Activated CD4-positive, alpha-beta T cell treated with anti-CD3 and anti-CD28 coated beads, Interleukin-2, Interleukin-6, amounts not matched to agents 100 ng/mL and 50 ng/mL, durations not matched to agents 16 hours and 8 hours (primary cell): ENCODE measurements at places on chromosomes 3 and 15.

DNA sequence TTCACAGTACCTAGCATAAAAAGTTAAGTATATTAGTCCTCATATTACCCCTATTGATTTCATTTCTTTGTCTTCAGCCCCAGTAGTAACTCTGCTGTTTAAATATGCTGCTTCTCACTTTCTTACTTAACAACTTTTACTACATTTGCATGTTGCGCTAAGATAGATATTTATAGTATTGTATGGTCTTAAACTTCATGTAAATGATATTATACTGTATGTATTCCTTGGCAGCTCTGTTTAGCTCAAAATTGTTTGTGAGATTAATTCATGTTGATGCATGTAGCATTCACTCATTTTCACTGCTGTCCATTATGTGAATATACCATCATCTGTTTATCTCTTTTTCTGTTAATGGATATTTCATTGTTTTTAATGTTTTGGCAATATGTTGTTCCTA is 64.4 kb downstream of the PPM1L start:
- DNase-seq: no peak

- DNase-seq: no peak
These were observed 170.4 kb downstream of the P3H2 start for GRCh38 chr3:189950258-189950657.

GRCh38 chr15:61243983-61244593 is 15.0 kb upstream of the RORA start:
- DNase-seq: peak; percentile 46

DNA sequence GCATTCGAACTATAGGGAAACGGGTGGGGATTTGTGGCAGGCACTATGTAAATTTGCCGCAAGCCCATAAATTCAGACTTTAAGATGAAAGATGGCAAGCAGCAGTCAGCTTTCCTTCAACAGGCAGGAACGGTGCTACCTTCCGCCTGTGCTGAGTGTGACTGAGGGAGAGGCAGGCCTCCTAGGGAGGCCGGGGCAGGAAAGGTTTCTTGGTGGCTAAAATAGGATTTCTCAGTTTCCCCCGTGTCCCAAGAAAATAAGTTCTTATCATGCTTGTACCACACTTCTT is 12.5 kb downstream of the FLNB start:
- DNase-seq: no peak

DNA sequence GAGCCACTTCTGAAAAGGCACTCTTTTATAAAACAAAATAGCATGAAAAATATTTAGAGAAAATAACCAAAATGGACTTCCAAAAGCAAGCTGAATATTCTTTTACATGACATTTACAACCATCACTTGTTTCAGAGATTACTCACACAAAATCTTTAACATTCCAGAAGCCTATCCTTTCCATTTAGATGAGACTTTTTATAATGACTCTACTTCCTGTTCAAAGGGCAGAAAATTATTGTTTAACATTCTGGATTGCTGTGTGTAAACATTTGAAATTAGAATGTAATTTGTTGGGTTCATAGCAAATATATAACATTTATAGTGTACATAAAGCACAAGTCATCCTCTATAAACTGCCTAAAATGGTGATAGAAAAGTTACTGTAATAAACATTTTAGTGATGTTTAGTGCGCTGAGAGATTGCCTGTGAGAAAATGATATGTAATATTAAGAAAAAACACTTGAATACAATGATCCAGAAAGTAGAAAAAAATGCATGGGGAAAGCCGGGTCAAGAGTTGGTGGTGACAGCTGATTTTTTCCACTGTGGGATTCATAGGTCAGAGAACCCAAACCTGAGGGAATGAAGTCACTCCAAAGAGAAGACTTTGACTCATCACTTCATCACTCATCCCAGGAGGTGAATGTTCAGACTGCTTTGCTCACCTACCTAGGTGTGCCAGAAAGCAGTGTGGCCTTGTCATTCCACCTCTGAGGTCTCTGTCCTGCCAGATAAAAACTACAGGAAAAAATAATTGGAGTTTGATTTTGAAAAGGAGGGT is 305.8 kb downstream of the ARPP21 start:
- no peak for DNase-seq

GRCh38 chr15:69697916-69698315 is 245.3 kb downstream of the RPLP1 start:
- DNase-seq: no peak

- DNase-seq: peak; percentile 16
These were observed 9.3 kb downstream of the CACNA2D2 start for GRCh38 chr3:50494126-50494525.

GRCh38 chr3:56197991-56198390 is 270.3 kb downstream of the ERC2 start:
- DNase-seq: no peak

GRCh38 chr3:195774917-195775316 is 36.8 kb downstream of the MUC4 start:
- DNase-seq: no peak

GRCh38 chr3:125202197-125202596 is 10.4 kb downstream of the SLC12A8 start:
- DNase-seq: peak; percentile 36

GRCh38 chr15:76575274-76575673 is 238.7 kb downstream of the ISL2 start:
- peak; percentile 59 for DNase-seq

DNA sequence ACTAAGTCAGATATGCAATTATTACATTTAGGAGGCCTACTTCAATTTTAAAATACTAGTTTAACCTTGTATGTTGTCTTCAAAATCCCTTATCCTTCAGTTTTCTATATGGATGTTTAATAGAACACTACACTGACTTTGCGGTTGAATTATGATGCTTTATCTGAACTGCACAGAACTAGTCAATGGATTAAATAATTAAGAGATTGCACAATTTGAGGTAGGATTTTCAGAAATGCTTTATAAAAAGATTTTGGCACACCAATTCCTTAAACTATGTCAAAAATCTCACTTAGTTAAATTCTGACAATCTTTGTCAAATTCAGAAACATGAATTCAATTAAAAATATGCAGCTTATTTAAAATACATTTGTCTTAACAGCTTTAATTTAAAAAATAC is 28.1 kb downstream of the ATOSA start:
- DNase-seq: no peak

DNA sequence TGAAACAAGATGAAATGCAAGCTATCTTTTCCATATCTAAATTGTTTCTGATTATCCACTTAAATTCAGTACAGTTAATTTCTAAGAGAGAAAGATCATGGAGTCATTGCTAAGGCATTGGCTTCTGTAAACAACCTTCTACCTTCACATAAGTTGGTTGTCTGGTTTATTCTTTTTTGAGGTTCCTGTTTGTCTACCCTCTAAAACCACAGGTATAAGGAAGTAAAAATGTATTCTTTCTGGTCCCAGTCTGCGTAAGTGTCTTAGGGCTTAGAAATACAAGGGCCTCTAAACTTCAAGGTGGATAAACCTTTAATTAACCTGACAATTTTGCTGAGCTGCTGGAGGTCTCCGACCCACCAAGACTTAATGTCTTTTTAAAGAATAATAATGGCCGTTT is 3.6 kb upstream of the ATOSA start:
- DNase-seq: no peak

- peak; percentile 56 for DNase-seq
These were observed 263.9 kb upstream of the TGFBR2 start for GRCh38 chr3:30342318-30343060.

GRCh38 chr3:146746190-146746589 is 141.0 kb upstream of the PLSCR5 start:
- no peak for DNase-seq

GRCh38 chr15:70584838-70585706 is 178.3 kb downstream of the UACA start:
- peak; percentile 16 for DNase-seq

DNA sequence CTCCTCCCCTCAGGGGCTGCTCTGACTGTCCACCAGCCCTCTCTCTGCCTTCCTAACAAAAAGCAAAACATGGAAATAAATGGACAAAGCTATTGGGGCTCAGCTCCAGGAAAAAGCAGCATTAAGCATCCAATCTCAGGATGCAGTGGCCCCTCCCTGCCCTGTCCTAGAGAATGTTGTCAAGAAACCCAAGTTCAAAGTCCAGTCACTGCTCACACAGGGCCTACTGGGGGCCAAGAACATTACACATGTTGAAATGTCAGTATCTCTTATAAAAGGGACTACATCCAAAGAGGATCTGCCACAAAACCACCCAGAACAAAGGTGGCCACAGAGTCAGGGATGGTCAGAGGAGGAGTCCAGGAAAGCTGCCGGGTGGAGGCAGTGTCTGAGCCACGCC is 7.6 kb upstream of the GRIP2 start:
- no peak for DNase-seq

DNA sequence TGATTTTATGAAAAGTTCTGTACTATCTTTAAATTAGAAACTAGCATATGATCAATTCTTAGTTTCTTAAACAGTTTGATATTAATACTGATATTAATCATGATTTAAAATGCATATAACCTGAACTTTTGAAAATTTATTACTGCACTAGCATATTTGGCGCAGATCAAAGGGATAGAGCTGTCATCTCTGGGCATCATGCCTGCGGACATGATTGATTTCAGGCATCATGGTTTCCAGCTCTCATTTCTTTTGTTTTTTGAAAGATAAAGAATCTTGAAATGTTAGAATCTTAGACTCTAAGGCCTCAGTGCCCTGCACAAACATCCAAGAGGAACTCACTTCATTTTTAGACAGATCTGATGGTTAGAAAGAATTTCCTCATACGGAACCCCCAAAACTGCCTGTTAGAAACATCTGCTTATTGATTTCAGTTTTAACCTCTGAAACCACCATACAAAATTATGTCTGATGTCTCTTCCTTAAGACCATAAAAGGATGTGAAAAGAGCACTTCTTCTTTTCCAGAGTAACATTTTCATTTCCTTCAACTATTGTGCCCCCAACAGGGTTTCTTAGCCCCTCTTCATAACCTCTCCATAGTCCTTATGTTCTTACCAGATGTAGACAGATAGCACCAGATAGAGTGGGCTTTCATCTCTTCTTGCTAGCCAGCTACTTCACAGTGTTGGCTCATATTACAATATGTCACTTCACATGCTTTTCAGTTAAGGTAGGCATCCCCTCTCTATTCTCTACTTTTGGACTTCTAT is 110.8 kb downstream of the BBX start:
- DNase-seq: peak; percentile 4

GRCh38 chr3:188257384-188258026 is 103.5 kb downstream of the LPP start:
- peak; percentile 14 for DNase-seq

DNA sequence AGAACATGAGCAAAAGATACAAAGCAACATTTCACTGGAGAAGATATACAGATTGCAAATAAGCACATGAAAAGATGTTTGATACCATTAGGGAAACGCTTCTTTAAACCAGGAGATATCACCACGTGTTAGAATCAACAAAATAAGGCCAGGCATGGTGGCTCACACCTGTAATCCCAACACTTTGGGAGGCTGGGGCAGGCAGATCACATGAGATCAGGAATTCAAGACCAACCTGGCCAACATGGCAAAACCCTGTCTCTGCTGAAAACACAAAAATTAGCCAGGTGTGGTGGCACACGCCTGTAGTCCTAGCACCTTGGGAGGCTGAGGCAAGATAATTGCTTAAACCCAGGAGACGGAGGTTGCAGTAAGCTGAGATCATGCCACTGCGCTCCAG is 20.5 kb upstream of the MUC20 start:
- no peak for DNase-seq

- no peak for DNase-seq
These were observed 153.5 kb upstream of the LPP start for GRCh38 chr3:188000361-188000861.

- no peak for DNase-seq
These were observed 4.5 kb downstream of the INKA1 start for GRCh38 chr3:49807431-49808114.

DNA sequence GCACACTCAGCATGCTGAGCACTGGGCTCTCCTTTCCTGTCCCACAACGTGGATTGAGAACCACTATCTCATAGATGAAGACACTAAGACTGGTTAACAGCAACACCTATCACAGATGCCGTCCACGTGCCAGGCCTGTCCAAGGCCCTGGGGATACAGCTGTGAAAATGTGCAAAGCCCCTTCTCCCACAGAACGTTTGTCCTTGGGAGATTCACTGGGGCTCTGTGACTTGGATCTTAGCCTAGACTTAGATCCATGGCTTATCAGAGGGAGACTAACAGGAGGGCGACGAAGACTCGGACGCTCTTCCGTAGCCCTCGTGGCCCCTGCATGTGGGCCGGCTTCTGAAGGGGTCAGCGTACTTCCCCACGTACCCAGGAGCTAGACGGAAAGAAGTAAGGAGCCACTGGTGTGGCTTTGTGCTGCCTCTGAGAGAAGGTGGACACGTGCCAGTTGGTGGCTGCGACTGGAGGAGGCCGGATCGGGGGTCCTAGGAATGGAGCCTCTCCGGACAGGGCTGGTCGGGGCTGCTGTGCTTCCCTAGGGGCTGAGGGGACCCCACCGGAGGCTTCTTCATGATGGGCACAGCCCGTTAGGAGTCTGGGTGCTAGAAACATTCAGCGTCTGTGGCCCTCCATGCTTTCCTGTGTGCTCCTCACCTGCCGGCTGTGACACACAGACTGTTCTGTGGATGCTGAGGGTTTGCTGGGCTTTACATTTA is 964 bp downstream of the NRROS start:
- peak; percentile 38 for DNase-seq

GRCh38 chr3:156424758-156425157 is 130.2 kb downstream of the SSR3 start:
- no peak for DNase-seq

- DNase-seq: no peak
These were observed 124.8 kb downstream of the EDEM1 start for GRCh38 chr3:5312290-5312689.

DNA sequence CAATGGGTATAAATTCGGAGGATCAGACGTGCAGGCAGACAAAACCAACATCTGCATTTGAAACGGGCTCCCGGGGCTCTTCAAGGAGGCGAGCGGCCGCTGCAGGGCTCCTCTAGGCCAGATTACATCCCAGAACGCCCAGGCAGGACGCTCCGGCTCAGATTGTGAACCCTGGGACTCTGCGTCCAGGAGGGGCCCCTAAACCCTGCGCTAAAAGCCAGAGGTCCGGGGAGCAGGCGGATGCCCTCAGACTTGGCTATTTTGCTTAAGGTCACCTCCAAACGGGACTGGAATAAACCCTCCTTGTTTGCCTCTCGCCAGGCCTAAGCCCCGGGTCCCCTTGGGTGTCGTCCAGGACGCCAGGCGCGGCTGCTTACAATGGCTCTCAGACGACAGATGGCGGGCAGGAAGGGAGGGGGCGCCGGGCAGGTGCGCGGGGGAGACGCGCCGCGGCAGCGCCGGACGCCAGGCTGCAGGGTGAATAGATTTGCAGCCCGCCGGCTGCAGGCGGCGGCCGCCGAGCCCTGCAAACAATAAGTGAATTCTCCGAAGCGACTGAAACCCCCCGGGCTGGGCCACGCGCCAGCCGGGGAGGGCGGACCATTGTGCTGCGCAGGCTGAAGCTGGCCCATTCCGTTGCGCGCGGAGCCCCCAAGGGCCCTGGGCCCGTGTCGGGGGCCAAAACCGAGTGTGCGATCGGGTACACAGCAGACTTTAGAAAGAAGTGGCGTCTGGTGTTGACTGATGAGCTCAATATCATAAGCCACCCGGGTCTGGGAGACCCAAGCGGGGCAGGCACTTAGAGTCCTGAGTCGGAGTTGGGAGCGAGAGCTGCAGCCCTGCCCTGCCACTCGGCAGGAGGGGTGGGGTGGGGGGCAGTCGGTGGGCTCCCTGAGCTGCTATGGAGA is 32.3 kb upstream of the AMOTL2 start:
- no peak for DNase-seq

- no peak for DNase-seq
These were observed 46.9 kb downstream of the ZIC4 start for GRCh38 chr3:147359177-147360050.
